AG09319 (cell line): ENCODE measurements at places on chromosomes 2 and 18.

GRCh38 chr2:105590780-105591660 is 153.7 kb upstream of the NCK2 start:
- DNase-seq = no peak

- no peak for DNase-seq
Measured at GRCh38 chr2:217941886-217942728, 60.7 kb downstream of the TNS1 start.

- no peak for DNase-seq
Measured at GRCh38 chr2:103288696-103289095, 526.9 kb downstream of the TMEM182 start.

DNA sequence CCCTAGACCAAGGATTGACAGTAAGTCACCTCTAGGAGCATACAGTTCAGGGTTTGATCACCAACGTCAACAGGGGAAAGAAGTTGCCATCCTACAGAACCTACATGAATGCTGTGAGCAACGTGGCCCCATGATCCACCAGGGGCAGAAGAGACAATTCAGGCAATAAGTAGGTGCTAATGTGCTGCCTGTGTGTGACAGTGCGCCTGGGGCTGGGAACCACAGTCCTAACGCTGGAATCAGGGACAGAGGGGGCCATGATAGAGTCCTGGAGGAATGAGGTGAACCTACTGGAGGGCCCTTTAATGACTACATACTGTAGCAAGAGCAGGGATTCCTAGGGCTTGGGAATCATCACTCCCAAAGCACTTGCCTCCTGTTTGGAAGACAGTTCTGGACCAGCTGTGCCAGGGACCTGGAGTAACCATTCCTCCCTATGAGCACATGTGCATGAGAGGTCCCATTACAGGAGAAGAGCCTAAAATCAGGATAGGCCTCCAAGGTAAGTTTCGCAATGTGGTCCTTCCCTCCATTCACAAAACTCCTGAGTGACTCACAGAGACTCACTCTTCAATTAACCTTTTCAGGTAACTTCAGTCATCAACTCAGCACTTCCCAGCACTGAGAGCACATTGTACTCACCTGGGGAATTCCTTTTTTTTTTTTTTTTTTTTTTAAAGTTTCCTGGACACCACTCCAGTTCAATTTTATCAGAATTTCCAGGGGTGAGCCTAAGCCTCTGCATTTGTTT is 214.0 kb downstream of the TMEM163 start:
- DNase-seq = no peak
